Activated naive CD4-positive, alpha-beta T cell treated with anti-CD3 and anti-CD28 coated beads, Interleukin-2, amount 10 ng/mL, durations not matched to agents 7 days and 5 days (primary cell): ENCODE measurements at places on chromosomes 6 and 20.

DNA sequence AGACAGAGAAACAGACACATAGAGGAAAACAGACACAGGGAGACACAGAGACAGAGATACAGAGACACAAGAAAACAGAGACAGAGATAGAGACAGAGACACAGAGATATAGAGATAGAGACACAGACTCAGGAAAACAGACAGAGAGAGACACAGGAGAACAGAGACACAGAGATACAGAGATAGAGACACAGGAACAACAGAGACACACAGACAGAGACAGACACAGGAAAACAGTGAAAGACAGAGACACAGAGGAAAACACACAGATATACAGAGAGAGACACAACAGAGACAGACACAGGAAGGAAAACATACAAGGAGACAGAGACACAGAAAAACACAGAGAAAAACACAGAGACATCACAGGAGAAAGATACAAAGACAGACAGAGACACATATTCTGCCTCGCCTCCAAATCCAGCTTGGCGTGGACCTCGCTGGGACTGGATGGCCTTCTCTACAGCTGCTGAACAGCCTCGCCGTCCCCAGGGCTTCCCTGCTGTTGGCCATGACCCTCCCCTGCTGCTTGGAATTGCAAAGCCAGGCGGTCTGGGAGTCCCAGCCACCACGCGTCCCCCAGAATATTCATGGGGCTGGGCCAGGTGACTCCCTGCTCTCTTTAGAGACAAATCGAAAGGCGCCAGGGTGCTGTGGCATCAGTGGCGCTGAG lies 36.8 kb downstream of the NTSR1 start:
- H3K36me3 ChIP-seq: no peaks in the 10 kb centered on the region
- no peak overlapping the region for H3K27ac ChIP-seq
- no peak overlapping the region for H3K4me3 ChIP-seq
- H3K4me1 ChIP-seq: peaks cover 24% of the 10 kb centered on the region
- peak; percentile 9 for DNase-seq

- peak overlapping the region; percentile 24 for H3K27ac ChIP-seq
- H3K27me3 ChIP-seq: no peaks in the 10 kb centered on the region
- H3K4me3 ChIP-seq: no peak overlapping the region
- peaks cover 22% of the 10 kb centered on the region for H3K36me3 ChIP-seq
Measured at GRCh38 chr20:36885356-36885755, 9.4 kb downstream of the TLDC2 start.

DNA sequence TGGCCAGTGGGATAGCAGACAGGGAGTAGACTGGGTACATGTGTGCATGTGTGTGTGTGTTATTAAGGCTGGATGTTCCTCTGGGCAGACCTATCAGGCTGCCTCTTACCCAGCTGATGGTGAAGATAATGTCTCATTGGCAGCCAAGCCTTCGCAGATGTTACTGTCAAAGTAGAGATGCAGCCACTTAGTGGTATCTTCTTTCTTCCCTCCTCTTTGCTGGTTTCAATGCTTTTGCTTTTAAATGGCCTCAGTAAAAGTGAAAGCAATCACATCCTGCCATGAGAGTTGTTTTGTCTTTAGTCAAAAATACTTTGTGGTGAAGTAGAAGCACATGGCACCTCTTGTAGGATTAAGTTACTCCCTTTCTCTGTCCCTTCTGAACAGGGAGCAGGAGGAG lies 57.5 kb downstream of the SNRNP48 start:
- DNase-seq: peak; percentile 24
- H3K27ac ChIP-seq: peak overlapping the region; percentile 75
- H3K36me3 ChIP-seq: no peaks in the 10 kb centered on the region
- no peak overlapping the region for H3K4me3 ChIP-seq
- no peaks in the 10 kb centered on the region for H3K27me3 ChIP-seq
- peaks cover 20% of the 10 kb centered on the region for H3K4me1 ChIP-seq

GRCh38 chr6:2258112-2258511 lies 12.7 kb upstream of the GMDS start:
- no peaks in the 10 kb centered on the region for H3K27me3 ChIP-seq
- H3K36me3 ChIP-seq: peaks cover 39% of the 10 kb centered on the region
- H3K4me1 ChIP-seq: no peaks in the 10 kb centered on the region

DNA sequence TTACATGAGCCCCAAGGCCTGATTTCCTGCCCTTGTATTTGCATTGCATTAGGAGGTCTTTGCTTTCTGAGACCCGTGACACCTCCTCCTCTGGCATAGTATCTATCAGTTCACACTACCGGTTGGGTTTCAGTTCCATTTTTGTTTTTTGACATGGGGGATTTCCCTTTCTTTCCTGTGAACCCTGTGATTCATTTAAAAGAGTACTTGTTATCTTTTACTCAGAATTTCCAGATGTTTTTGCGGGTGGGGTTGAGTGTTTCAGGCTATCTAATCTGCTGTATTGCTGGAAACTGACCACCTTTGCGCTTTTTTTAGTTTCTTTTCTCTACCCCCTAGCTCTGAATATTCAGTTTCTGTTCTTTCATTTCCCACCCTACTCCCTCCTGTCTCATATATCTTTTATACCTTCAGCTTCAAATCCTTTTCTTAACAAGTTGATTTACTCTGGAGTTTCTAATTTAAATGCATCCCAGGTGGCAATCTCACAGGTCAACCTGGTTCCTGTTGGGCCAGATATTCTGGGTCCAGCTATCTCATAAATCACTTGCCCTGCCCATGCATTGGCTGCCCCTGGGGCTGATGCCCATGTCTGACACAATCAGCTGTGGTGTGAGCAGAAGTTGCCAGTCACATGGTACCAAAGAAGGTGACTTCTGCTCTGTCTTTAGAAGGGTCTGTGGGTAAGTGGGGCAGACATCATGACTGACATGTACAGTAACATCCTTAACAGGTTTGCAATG lies 14.3 kb upstream of the NCOA3 start:
- H3K4me1 ChIP-seq: peaks cover 71% of the 10 kb centered on the region
- H3K27ac ChIP-seq: peak overlapping the region; percentile 94
- H3K4me3 ChIP-seq: peak overlapping the region; percentile 31
- no peaks in the 10 kb centered on the region for H3K27me3 ChIP-seq
- DNase-seq: peak; percentile 67

GRCh38 chr6:3813150-3813780 lies 35.9 kb upstream of the FAM50B start:
- peaks cover 20% of the 10 kb centered on the region for H3K27me3 ChIP-seq
- DNase-seq: no peak
- H3K36me3 ChIP-seq: no peaks in the 10 kb centered on the region
- H3K27ac ChIP-seq: no peak overlapping the region
